ENCODE measurements at places on chromosomes 5 and 9. TPM values are rescaled to one million over a fixed set of nuclear protein-coding genes. Genes with fewer than 3 reads are reported as not detected.

DNA sequence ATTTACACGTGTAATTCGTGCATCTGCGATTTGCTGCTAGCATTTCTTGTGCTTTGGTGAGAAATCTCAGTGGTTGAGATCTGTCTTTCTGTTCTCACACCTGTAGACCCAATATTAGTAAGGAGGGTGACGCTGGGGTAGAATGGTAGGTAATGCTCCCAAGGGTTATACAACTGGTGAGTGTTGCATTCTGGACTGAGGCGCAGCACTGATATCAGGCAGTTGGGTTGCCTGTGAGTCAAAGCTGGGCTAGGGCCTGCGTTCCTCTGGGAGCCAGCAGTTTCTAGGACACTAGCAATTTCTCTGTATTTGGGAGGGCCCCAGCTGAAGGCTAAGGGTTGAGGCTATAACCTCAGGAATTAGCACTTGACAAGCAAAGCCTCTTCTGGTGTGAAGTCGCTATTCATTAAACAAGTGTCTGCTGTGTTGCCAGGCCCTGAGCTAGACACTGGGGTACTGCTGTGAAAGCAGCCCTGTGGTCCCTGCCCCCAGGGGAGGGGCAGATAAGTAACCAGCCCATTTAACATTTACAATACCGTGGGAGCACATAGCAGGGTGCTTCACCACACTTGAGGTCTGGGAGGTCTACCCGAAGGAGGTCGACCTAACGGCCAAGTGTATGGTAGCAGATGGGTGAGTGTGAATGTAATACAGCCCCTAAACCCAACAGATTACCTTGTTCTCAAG, 28.7 kb downstream of the LARP1 start:
- H3K4me3 ChIP-seq, result no peak overlapping the region
- H3K4me1 ChIP-seq, result peaks cover 86% of the 10 kb centered on the region

DNA sequence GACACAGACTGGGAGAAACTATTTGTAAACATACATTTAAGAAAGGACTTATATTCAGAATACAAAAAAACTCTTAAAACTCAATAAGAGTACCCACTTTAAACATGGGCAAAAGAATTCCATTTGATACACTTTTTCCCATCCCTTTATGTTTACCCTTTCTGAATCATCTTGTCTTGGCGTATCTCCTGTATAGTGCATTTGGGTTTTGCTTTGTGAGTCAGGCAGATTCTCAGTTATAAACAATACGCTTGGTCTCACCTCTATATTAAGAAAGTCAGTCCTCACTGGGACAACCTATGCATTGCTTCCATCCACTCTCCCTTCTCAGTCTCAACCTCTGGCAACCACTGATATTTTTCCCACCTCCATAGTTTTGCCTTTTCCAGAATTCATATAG, 27.3 kb upstream of the ADAMTS6 start:
- no peak overlapping the region for H3K27ac ChIP-seq
- no peaks in the 10 kb centered on the region for H3K36me3 ChIP-seq
- DNase-seq, result no peak
- H3K4me3 ChIP-seq, result no peak overlapping the region
- no peaks in the 10 kb centered on the region for H3K27me3 ChIP-seq

- no peaks in the 10 kb centered on the region for H3K27me3 ChIP-seq
- H3K4me1 ChIP-seq, result peaks cover 25% of the 10 kb centered on the region
- H3K27ac ChIP-seq, result no peak overlapping the region
- H3K36me3 ChIP-seq, result no peaks in the 10 kb centered on the region
- DNase-seq, result no peak
Observed at GRCh38 chr5:102796498-102796897, 41.4 kb downstream of the PAM start.

DNA sequence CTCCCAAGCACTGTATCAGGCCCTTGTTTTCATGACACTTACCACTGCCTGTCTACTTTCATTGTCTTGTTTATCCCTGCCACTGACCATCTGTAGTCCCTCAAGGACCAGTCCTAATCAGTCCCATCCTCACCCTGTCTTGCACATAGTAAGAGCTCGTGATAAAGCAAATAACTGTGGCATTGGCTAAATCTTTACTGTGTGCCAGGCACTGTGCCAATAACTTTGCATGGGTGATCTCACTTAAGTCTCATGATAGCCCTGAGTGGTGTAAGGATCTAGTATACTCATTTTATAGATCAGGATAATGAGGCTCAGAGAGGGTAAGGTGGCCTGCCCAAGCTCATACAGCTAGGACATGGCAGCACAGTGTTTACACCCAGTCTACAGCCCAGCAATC, 5.6 kb downstream of the CDX1 start:
- no peaks in the 10 kb centered on the region for H3K36me3 ChIP-seq
- peaks cover 3% of the 10 kb centered on the region for H3K27me3 ChIP-seq
- no peaks in the 10 kb centered on the region for H3K4me1 ChIP-seq
- H3K4me3 ChIP-seq, result no peak overlapping the region
- no peak overlapping the region for H3K27ac ChIP-seq

DNA sequence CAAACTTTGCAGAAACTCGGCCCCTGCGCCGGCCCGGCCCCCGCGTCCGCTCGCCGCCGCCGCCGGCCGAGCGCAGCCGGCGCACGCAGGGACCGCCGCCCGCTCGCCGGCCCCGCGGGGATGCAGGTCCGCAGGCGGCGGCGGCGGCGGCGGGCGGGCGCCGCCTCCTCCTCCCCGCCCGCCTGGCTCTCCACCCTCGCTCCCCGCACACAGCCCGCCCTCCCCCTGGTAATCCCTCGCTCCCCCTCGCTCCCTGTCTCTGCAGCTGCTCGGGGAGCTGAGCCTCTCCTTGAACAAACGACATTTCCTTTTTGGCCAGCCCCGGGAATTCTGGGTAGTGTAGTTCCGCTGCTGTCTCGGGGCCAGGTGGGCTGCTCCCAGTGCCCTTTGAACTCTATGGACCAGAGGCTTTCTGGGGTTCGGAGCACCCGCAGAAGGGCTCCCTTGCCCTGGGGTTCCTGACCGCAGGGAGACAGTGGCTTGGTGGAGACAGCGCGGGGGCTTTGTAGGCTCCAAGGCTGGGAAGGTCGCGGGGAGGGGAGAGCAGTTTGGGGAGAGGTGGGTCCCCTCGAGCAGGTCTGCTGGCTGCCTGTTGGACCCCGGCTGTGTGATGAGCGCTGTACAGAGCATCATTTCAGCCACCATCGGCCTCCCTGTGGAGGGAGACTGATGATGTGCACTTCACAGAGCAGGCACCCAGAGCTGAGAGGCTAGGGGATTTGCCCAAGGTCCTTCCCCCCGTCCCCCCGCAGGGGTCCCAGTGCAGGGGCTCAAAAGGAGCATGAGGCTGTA, 1.8 kb upstream of the FAM78A start:
- H3K36me3 ChIP-seq, result no peaks in the 10 kb centered on the region
- peak; percentile 88 for DNase-seq
- H3K27me3 ChIP-seq, result peaks cover 9% of the 10 kb centered on the region
- peaks cover 37% of the 10 kb centered on the region for H3K4me1 ChIP-seq
- no peak overlapping the region for H3K27ac ChIP-seq

GRCh38 chr5:97162045-97162444, 19.6 kb upstream of the LIX1 start:
- no peaks in the 10 kb centered on the region for H3K27me3 ChIP-seq
- no peak overlapping the region for H3K27ac ChIP-seq
- H3K36me3 ChIP-seq, result peaks cover 55% of the 10 kb centered on the region

DNA sequence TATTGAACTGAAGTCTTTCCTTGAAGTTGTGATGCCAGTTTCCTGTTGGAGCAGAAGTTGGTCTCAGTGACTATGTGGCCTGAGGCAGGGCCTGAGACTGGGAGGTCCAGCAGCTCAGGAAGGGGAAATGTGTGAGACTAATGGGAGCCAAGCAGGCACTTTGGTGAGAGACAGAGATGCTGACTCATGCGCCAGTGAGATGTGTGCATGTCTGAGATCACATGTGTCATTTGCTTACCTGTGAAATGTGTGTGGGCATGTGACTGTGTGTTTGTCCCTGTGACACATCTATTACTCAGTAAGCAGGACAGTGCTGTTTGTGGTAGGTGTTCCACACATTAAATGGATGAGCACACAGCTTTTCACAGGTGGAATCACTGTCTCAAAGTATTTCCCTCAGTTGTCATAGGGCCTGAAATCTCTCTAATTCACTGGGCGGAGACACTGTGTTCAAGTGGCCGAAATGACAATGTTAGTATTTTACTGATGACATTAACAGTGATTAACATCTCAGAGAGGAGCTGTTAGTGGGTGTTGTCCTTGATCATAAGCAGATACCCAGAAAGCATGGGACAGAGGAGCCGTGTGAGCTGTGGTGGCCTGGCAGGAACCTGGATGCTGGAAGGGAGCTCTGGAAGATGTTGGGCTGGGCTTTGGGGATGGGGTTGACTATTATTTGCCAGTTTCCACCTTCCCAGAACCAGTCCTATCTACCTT, 7.4 kb downstream of the NPR2 start:
- no peak for DNase-seq
- H3K27ac ChIP-seq, result no peak overlapping the region
- H3K36me3 ChIP-seq, result no peaks in the 10 kb centered on the region
- no peak overlapping the region for H3K4me3 ChIP-seq
- H3K4me1 ChIP-seq, result peaks cover 2% of the 10 kb centered on the region
- no peaks in the 10 kb centered on the region for H3K27me3 ChIP-seq

SPINK7 gene
- total RNA-seq, result not detected

ABCA2 gene
- 34.5 TPM for total RNA-seq

Data from left lung (tissue), 14 donors.